ENCODE measurements at places on chromosomes 4 and X.

GRCh38 chr4:159015841-159016240 is 87.0 kb upstream of the RAPGEF2 start:
- DNase-seq: no peak

DNA sequence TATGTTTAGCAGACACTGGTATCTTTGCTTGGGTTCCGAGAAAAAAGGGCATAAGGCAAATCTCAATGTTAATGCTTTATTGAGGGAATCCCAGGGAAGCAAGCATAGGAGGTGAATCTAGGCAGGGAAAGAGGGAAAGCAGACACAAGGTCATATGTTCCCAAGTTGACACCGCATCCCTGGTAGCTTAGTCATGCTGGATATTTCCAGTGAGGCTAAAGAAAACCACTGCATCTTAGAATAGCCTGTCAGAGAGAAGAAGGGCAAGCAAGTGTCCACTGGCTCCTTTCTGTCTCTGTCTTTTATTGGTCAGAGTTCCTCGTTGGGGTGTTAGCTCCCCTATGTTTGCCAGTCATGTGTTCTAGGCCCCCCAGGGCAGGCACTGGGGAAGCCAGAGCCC is 104.7 kb downstream of the NKX6-1 start:
- no peak for DNase-seq

- no peak for DNase-seq
These were observed 111.9 kb upstream of the GALNT7 start for GRCh38 chr4:173056710-173057109.

GRCh38 chr4:48570646-48571220 is 80.7 kb downstream of the ZAR1 start:
- no peak for DNase-seq

GRCh38 chr4:151694961-151695720 is 65.7 kb downstream of the GATB start:
- DNase-seq: no peak

DNA sequence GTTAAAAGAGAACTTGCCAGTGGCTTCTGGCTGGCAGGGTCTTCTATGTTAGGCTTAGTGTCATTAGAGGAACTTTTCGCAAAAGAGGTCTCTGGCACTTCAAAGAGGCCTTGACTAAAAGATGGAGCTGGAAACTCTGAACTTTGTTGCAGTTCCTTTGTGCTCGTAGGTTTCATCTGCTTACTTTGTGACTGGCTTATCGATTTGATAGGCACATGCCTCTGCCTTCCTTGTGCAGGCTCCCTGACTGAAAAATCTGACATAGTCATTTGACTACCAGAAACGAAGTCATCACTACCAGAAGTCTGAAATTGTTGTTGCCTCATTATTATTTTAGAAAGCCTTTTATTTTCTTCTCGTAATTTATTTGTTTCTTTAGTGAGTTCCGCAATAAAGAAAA is 93.9 kb upstream of the IL13RA1 start:
- no peak for DNase-seq

DNA sequence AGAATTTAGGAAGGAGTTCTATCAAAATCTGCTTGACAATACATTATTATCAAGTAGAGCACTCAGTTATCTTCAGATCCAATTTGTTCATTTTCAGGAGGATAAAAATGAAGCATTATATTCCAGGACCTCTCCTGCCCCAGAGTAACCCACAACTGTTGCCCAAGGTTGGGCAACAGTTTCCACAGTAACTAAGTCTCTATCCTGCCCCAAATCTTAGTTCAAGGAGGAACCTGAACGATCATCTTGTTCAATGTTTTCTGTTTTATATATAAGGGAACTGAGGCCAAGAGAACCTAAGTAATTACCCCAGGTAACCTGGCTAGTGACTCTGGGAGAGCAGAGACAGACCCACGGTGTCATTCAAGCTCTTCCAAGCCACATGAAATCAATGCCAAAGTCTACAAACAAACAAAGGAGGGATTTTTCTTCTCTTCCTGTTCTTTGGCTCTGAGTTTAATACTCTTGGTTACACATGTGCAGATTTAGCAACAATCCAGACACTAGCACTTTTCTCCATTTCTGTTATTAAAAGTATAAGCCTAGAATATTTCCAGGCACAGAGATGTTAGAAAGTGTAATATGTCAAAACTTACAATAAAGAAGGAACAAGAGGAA is 105.6 kb downstream of the C4orf51 start:
- no peak for DNase-seq

DNA sequence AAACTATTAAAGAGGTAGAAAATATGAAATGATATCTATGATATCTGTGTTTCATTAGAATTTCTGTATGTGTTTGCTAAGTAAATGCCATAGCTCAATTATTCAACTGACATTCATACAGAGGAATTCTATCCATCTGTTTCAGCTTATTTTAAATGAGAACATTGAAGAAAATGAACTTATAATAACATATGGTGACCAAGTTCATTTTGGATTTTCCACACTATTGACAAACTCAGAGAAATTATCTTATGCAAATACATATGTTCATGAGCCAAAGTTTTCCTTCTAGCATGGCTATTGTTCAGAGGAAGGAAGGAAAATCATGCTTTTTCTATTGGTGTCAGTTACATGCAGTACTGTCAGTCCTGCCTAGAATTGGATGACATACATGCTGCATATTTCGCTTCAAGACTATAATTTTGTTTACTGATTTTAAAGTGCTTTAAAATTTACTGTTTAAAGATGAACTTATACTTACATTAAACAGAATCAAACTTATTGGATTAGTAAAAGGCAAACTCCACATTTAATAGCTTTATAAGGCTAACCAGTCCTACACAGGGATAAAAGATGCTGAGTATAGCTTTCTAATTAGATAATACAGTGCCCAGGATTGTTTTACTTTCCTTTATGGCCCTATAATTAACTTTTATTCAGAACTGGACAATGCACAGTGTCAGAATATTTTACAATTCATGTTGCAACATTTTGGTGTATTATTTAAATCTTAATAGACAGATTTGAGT is 646.2 kb downstream of the TRAM1L1 start:
- no peak for DNase-seq

GRCh38 chr4:173046818-173047217 is 121.8 kb upstream of the GALNT7 start:
- no peak for DNase-seq

DNA sequence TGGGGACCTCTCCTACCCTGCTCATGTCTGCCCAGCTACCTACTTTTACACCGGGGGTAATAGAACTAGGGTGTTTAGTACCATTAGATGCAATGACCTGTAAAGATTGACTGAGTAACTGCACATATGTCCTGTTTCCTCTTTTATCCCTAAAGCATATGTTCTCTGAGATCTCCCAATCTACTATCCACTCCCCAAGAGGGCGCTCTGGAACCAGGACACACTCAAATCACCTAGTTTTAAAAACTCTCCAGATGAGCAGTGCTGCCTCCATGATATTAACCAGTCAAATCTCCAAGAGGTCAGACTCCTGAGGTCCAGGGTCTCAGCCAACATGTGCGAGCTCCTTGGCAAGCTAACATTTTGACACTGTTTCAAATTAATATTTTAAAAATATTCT is 87.0 kb upstream of the TSPAN5 start:
- no peak for DNase-seq

DNA sequence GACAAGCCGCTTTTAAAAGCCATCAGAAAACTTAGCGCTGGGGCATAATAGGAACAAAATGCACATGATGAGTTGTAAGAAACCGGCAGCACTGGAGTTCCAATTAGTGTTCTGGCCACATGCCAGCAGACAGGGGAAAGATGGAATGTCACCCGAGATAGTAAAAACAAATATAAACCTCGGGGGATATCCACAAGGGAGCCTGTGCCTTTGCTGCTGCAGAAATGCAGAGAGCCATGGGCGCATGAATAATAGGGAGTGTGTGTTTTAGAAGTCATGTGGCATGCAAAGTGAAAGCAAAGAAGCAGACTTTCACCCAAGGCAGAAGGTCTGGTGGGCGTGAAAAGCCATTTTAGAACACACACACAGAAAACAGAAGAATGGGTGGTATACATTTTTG is 19.1 kb downstream of the GPRASP3 start:
- no peak for DNase-seq

DNA sequence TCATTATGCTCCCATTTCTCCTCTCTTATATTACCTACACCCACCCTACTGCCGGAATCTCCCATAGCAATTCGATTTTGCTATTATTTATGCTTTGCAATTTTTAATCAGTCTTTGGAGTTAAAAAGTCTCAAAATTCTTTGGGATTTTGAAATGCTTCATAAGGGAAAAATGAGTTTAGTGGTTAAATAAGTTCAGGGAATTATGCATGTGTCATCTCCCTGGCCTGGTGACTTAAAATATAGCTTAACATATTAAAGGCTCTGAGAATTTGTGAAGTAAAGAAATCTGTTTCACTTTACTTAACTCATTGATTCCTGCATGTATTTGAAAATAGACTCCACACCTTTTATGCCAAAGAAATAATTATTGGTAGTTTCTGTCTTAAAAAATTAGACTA is 185.1 kb upstream of the DIPK2B start:
- DNase-seq: no peak

- DNase-seq: no peak
These were observed 12.1 kb downstream of the CXCL8 start for GRCh38 chr4:73752424-73752823.

- DNase-seq: no peak
These were observed 37.4 kb downstream of the STARD8 start for GRCh38 chrX:68684919-68685304.

- DNase-seq: no peak
These were observed 132.8 kb upstream of the S100G start for GRCh38 chrX:16517039-16517605.

DNA sequence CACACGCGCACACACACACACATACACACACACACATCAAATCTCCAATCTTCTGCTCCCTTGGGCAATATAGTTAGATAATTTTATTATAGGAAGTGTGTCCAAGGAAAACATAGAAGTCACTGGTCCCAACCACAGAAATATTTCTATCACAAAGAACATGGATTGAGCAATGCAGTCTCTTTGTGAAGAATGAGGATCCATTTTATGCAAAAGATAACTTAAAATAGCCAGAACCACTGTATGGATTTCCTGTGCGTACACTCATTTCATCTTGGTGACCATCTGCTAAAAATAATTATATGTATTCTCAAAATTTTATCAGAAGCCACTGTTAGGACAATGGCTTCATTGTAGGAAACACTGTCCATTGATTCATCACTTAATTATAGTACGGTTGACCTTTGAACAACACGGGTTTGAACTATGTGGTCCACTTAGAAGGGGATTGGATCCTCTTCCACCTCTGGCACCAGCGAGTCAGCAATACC is 169.6 kb upstream of the MXRA5 start:
- no peak for DNase-seq

GRCh38 chrX:148634591-148634990 is 134.2 kb downstream of the AFF2 start:
- no peak for DNase-seq

DNA sequence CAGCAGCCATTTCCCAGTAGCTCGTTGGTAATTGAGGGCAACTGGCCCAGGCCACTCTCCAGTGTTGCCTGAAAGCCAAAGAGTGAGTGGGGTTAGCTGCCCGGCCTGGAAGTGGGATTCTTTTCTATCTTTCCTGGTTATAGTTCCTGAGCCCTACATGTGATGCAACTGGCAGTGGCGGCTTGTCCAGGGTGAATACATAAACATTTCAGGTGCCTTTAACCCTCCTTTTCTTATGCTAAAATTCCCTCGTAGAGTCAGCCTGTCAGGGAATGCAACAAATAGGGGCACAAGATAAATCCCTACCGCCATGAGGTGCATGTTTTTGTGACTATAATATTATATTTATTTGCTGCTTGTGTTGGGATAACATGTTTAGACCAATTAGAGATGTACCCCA is 13.4 kb upstream of the HERC5 start:
- DNase-seq: no peak

DNA sequence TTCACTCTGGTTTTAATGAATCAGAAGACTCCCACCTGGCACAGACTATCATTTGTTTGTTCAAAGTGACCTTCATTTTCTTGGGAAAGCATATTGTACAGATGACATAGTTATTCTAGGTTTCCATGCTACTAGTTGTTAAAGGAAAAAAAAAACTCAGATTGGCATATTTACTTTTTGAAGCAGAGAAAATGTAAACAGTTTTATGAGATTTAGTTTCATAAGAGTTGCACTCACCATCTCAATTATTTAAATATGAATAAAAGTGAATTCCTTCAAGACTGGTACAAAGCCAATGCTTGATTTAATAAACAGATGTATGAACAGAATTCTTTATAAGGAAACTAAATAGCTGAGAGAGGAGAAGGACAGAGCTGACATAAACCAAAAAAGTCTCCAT is 280.3 kb upstream of the UGT8 start:
- no peak for DNase-seq

DNA sequence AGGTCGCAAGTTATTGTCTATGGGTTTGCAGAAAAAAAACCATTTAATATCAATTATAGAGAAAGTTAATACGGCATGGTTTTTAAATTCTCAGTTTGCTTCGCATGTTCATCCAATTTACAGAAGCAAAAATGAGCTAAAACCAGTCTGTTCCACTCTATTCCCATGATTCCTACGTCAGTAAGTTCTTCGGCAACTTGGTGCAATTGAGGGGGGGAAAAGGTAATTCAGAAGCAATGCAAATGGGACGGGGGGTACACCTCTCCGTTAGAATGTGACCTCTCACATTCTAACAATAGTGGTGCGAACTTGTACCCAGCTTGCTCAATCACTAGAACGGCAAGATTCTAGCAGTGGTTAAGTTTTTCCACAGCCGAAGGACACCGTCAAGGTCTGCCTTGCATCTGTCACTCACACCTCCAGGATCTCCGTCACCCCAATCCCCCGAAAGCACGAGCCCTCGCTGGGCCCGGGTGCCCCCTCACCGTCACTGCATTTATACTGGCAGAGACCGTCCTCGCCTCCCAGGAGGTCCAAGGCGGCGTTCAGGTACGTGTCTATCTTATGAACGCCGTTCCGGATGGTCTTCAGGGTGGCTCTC is 653 bp downstream of the PLA2G12A start:
- peak; percentile 13 for DNase-seq

DNA sequence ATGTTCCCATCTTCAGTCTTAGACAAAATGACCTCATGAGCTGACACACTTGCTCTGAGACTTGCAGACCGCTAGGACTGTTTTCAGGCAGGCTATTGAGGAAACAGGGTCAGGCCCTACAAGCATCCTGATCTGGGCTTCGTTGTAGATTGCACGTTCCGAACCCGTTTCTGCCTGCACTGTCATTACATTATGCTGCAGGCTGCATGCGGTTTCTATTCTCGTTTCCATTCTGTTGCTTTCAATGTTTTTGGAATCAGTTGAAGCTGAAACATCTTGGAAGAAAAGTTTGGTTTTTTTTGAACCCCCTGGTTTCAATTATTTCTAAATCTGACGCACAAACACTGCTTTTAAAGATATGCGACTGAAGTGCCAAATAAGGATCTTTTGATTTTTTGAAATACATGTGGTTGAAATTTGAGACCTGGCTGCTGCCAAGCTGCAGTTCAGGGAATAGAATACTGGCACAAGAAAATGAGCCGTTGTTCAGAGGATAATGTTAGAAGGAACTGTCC is 716.1 kb upstream of the INTU start:
- peak; percentile 34 for DNase-seq

- no peak for DNase-seq
These were observed 729 bp upstream of the CPLX1 start for GRCh38 chr4:826508-827208.

- DNase-seq: no peak
These were observed 76.9 kb downstream of the PAQR3 start for GRCh38 chr4:78862314-78862737.

Data from Ammon's horn (tissue), 1 donor.